ENCODE measurements at places on chromosomes 1 and 21. TPM values are rescaled to one million over a fixed set of nuclear protein-coding genes. Genes with fewer than 3 reads are reported as not detected.

DNA sequence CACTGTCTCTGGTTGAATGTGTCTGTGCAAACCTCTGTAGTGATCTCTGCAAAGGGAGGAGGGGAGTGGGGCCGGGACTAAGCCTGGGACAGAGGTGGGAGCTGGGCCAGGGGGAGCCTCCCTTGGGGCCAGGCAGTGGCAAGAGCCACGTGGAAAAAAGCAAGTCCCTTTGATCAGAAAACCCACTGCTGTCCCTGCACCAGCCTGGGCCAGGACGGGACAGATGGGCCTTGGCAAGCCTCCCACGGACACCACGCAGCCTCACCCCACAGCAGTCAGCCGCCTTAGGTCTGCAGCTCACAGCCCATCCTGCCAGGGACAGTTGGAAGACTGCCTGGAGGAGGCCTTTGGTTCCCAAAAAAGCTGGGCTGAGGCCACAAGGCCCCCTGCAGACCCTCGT is 11.7 kb upstream of the TRAPPC10 start:
- DNase-seq, result no peak
- no peaks in the 10 kb centered on the region for H3K4me1 ChIP-seq
- no peaks in the 10 kb centered on the region for H3K36me3 ChIP-seq
- no peaks in the 10 kb centered on the region for H3K27me3 ChIP-seq
- H3K4me3 ChIP-seq, result no peak overlapping the region

DNA sequence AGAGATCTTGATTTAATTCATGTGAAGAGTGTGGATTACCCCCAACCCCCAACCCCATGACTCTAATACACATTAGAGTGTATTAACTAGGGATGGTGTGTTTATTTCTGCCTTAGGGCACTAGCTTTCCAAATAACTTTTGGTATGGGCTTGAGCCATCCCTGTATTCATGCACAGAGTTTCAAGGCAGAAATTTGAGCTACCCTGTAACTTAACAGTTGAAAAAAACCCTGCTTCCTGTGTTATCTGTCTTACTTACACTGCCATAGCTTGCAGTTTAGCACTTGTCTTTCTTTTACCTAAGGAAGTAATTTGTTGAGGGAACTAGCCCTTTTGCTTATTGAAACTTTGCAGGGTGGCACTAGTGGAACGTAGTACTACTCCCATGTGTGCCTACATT is 6.3 kb downstream of the SRSF11 start:
- no peak for DNase-seq
- no peak overlapping the region for H3K27ac ChIP-seq
- no peaks in the 10 kb centered on the region for H3K4me1 ChIP-seq
- peaks cover 80% of the 10 kb centered on the region for H3K36me3 ChIP-seq

GRCh38 chr1:7089497-7089896 is 304.2 kb downstream of the CAMTA1 start:
- H3K4me1 ChIP-seq, result no peaks in the 10 kb centered on the region
- no peak overlapping the region for H3K27ac ChIP-seq
- no peak overlapping the region for H3K4me3 ChIP-seq
- no peaks in the 10 kb centered on the region for H3K36me3 ChIP-seq

CAMK2N1 gene
- total RNA-seq, result 2.3 TPM

DNA sequence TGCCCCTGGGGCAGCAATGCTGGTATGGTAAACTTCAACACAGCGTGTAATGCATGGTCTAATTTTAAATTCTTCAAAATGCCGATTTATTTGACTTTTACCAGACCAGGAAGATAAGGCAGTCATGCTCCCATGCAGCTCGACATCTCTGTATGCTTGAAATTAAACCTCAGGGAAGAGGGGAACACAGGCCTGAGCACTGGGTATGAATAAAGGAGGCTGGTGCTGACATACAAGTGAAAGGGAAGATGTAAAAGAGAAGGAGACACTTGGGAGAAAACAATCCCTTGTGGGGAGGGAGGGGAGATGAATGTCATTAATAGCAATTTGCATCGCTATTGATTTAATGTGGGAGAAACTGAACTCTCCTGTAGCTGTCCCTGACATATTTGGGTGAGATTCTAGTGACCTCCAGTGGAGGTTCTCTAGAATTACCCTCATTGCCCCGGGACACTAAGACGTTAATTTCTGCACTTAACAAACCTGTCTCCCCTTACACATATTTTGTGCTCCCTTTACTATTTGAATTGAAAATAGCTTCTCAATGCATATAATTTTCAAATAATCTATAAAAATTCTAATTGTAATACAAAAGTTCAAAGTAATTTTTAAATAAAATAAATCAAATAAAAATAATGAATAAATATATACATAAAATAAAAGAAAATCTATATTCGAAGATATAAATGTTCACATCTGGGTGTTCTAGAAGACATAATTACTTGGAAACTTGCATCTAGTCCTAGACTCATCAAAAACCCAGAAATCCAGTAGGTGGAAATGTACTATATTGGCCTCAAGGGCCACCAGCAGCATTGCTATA is 283.1 kb downstream of the LMX1A start:
- H3K4me1 ChIP-seq, result no peaks in the 10 kb centered on the region
- H3K4me3 ChIP-seq, result no peak overlapping the region
- no peaks in the 10 kb centered on the region for H3K36me3 ChIP-seq
- no peak for DNase-seq

HOOK1 gene
- 19.4 TPM for total RNA-seq

DNA sequence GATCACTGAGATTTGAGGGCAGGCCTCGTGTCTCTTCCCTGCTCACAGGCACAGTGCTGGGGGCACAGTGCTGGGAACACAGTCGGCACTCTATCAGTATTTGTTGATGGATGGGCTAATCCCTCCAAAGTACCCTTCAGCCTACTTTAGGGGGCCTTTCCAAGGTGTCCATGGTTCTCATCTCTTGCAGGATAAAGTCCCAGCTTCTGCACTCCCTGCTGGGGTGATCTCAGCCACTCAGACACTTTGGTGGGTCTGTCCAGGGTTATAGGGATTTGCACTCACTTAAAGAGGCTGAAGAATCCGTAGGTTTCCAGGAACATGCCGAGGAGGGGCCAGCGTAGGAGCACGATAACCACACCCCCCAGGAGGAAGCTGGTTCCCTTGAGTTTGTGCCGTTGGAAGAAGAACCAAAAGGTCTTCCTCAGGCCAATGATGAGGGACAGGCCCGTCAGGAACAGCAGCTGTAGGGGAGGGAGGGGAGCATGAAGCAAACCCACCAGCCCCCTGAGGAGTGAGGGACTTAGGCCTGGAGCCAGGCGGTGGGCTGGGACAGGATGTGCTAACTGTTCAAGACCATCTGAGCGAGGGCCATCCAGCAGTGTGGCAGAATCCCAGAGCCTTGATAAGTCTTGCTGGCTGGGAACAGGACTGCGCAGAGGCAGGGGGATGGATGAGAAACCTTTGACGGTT is 5.2 kb upstream of the KISS1 start:
- H3K4me1 ChIP-seq, result no peaks in the 10 kb centered on the region
- H3K27ac ChIP-seq, result no peak overlapping the region
- H3K27me3 ChIP-seq, result peaks cover 5% of the 10 kb centered on the region

DNA sequence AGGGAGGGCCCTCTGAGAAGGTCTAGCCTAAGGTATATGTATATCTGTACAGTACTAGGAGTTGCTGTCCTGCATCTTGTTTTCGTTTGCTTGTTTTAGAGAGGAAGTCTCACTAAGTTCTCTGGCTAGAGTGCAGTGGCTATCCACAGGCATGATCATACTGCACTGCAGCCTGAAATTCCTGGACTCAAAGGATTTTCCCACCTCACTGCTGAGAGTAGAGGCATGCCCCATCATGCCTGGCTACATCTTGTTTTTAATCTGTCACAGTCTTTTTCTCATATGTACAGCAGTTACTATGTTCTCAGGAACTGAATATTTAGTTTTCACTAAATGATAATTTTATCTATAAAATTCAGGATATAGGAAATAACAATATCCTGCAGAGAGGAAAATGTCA is 15.3 kb upstream of the PYHIN1 start:
- no peak overlapping the region for H3K4me3 ChIP-seq
- H3K4me1 ChIP-seq, result no peaks in the 10 kb centered on the region
- H3K27me3 ChIP-seq, result no peaks in the 10 kb centered on the region
- no peak overlapping the region for H3K27ac ChIP-seq
- no peak for DNase-seq

GPA33 gene
- total RNA-seq, result 5.0 TPM

DNA sequence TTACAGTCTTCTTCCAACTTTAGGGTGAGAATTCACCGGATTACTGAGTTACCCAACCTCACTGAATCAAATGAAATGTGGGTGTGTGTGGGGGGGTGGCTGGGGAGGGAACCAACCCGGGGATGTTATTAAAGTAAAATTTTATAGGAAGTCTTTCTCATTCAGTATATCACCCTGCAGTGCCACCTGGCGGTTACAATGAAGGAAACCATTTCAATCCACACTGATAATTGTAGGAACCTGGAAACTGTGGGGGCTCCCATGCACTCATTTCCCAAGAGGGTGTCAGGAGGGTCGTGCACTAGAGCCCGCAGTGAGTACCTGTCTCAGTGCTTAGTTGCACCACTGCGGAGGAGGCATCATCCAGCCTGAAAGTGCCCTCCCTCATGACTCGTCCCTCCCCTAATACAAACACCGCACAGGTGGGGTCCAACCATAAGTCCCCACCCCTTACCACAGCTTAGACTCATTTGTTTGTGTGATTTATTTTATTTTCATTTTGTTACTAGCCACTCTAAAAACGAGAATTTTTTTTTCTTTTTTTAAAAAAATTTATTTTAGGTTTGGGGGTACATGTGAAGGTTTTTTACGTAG is 29.1 kb upstream of the IGSF5 start:
- H3K4me1 ChIP-seq, result no peaks in the 10 kb centered on the region
- H3K27me3 ChIP-seq, result peaks cover 2% of the 10 kb centered on the region
- no peak overlapping the region for H3K4me3 ChIP-seq
- no peak for DNase-seq
- H3K27ac ChIP-seq, result no peak overlapping the region
- no peaks in the 10 kb centered on the region for H3K36me3 ChIP-seq

DNA sequence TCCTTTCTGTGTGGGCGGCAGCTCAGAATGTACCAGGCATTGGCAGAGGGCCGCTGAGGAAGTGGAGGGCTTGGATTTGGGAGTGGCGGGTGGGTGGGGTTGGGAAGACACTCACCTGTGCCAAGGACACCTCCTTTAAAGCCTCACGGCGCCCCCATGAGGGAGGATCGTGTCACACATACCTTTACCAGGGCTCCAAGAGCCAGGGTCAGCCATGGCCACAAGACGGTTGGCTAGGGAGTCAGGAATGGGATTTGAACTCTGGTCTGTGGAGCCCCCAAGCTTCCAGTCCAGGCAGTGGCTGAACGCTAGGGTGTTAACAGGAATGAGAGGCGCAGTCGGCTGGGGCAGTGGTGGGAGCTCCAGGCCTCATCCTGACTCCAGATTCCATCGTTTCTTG is 4.6 kb downstream of the NBL1 start:
- H3K4me1 ChIP-seq, result peaks cover 49% of the 10 kb centered on the region
- H3K4me3 ChIP-seq, result no peak overlapping the region
- H3K36me3 ChIP-seq, result no peaks in the 10 kb centered on the region
- no peak for DNase-seq
- peaks cover under 1% of the 10 kb centered on the region for H3K27me3 ChIP-seq

DNA sequence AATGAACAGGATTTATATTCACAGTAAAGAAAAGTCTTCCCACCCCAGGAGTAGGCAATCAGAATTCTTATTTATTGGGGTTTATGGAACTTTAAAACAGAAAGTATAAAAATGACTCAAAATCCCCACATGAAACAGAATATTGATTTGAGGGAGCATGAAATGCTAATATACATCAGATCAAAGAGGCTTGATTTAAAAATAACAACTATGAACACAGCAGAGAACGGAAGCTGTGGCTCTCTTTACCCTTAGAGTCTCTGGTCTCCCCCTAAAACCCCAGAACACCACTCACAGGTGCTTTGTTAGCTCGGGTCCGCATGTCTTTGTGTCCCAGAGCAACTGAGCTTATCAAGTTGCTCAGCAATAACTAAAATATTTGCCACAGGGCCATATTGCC is 31.2 kb upstream of the FASLG start:
- no peak for DNase-seq
- peaks cover 12% of the 10 kb centered on the region for H3K4me1 ChIP-seq
- H3K4me3 ChIP-seq, result no peak overlapping the region
- no peaks in the 10 kb centered on the region for H3K27me3 ChIP-seq

DNA sequence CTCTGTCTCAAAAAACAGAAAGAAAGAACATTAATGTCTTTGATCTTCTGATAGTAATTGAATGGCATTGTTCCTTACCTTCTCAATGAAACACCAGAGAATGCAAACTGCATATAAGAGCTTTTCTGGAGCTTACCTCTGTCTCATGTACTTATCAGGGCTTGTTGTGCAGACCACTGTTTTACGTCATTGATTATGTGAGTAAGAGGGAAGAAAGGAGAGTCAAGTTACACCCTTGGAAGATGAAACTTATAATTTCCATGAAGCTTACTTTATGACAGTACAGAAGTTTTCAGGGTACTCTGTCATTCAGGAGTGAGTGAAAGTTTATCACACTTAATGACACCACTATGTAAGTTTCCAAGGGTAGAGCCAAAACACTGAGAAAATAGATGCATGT is 49.0 kb upstream of the MAB21L3 start:
- H3K4me3 ChIP-seq, result no peak overlapping the region
- H3K4me1 ChIP-seq, result no peaks in the 10 kb centered on the region
- H3K27me3 ChIP-seq, result no peaks in the 10 kb centered on the region
- H3K36me3 ChIP-seq, result no peaks in the 10 kb centered on the region
- H3K27ac ChIP-seq, result no peak overlapping the region
- no peak for DNase-seq

GRCh38 chr21:15820852-15821379 is 91.1 kb downstream of the USP25 start:
- H3K27me3 ChIP-seq, result no peaks in the 10 kb centered on the region
- DNase-seq, result no peak
- H3K4me3 ChIP-seq, result no peak overlapping the region
